ENCODE measurements at places on chromosomes 16 and 17.

DNA sequence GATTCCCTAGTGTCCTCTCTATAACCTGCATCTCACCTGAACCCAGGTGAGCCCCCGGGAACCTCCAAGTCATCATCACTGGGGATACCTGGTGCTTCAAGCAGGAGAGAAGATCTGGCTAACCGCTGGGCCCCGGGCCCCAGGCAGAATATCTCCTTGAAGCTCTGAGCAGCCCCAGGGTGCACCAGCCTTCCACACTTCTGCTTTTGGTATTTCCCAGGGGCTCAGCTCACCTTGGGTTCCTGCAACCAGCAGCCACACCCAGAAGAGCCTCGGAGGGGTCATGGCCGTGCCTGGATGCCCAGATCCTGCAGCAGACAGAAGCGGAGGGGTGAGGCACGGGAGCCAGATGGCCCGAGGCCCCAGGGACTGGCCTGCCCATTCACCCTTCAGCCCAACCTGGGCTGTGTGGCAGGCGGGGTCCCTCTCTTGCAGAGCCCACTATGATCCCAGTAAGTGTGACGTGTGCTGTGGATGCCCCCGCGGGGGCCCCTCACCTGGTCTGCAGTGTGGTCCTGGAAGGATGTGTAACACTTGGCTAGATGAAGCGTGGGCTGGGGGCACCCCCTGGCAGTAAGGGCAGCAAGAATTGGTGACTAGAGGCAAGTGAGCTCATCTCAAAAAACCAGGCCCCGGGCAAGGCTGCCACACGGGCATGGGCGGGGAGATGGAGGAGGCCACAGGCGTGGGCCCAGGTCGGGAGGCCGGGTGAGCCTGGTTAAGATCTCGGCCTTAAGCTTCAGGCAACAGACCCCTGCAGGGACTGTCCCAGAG lies 2.6 kb downstream of the LGALS3BP start:
- no peak for DNase-seq

GRCh38 chr17:11651089-11651488 lies 52.8 kb downstream of the DNAH9 start:
- no peak for DNase-seq

DNA sequence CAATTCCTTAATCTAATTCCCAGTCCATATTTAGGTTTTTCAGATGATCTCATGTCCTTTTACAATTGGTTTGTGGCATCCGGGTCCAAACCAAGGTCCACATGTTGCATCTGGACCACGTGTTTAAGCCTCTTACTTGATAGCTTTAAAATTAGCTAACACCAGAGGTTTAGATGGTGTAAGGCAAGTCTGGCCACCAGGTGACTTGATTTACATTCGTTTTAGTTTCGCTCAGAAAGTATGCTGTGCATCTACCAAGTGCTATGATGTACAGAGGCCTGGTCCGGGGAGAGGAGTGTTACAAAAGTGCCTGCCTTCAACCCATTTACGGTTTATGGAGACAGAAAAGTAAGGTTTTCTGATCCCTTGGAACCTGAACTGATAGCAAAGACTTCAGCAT lies 878 bp upstream of the DNAJA2 start:
- peak; percentile 14 for DNase-seq

- DNase-seq, result no peak
Observed at GRCh38 chr17:72705905-72706395, 386.5 kb downstream of the SLC39A11 start.

- DNase-seq, result no peak
Observed at GRCh38 chr17:3695129-3695722, 729 bp downstream of the P2RX5 start.

GRCh38 chr17:6348891-6349290 lies 86.0 kb downstream of the AIPL1 start:
- no peak for DNase-seq

DNA sequence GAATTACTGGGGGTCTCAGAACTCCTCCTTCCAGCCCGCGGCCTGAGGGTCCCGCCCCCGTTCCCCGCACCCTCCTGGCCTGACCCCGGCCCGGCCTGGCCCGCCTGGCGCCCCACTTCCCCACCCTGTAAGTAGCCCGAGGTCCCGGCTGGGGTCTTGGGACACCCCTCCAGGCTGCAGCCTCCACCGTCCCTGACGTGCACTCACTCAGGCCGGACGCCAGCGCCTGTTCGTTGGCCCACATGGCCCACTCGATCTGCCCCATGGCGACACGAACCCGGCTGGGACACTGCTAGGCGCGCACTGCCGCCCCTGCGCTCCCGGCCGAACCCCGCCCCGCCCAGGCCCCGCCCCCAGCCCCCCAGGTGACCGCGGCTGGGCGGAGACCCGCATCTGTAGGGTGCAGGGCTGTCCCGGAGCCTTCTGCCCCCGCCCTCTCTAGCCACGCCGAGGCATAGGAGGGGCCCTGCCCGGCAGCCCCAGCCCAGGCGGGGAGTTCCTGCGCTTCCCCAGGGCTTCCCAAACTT lies at the start of gene CYBA:
TSS of gene CYBA (minus strand) at position 305 of the 527 bp plus-strand sequence. CDS start at position 265, 40 bp downstream.
- DNase-seq, result peak; percentile 60

DNA sequence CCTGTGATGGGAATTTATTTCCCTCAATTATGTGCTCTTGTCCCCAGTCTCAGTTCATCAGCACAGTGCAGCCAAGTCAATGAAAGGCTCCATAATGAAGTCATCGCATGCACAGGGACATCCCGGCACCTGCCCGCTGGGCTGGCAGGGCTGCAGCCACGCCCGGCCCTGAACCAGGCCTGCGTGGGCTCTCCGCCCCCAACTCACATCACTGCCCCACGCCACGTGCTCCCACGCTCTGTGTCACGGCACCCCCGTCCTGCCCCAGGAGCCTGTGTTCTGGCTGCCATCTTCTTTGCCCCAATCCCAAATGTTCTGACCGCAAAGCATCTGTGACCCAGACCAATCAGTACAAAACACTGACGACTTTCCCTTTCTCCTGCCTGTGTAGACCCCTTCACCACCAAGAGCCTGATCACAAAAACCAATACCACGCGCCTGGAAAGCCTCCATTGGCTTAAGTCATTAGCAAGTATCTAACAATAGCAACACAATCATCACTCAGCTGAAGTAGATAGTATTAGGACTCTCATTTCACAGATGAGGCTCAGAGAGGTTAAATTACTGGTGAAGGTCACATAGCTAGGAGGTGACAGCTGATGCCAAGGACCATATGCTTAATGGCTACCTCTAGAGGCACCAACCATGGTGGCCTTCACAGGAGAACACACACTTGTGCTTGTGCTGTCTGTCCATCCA lies 202.5 kb downstream of the ZFHX3 start:
- DNase-seq, result no peak

DNA sequence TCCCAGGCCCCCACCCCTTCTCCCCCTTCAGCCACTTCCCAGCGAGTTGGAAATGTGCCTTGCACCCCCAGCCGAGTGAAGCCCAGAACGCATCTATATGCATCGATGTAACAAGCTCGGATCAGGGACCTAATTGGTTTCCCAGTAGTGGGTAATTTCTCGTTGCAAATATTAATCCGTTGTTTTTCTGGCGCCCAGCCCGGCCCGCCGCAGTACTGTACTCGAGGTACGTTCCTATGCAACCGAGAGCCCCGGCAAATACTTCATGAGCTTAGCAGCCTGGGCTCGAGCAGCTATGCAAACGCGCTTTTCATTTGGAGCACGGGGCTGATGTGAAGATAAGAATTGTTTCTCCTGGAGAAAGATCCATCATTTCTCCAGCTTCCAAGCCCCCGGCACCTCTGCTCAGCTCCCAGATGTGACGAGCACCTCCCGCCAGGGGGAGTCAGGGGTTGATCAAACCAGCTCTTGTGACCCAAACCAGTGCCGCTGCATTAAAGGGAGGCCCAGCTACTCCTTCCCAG lies 229.8 kb downstream of the KATNIP start:
- DNase-seq, result peak; percentile 33
